ENCODE measurements at places on chromosomes 3 and 15. TPM values are rescaled to one million over a fixed set of nuclear protein-coding genes. Genes with fewer than 3 reads are reported as not detected.
A peak's percentile ranks its signal among the peaks of the same experiment; 100 is the strongest.

- no peak for DNase-seq
- peaks cover 10% of the 10 kb centered on the region for H3K36me3 ChIP-seq
- no peak overlapping the region for H3K4me3 ChIP-seq
- H3K27ac ChIP-seq = no peak overlapping the region
- H3K4me1 ChIP-seq = peaks cover 73% of the 10 kb centered on the region
Measured at GRCh38 chr3:112376992-112377391, 44.0 kb downstream of the CD200 start.

DNA sequence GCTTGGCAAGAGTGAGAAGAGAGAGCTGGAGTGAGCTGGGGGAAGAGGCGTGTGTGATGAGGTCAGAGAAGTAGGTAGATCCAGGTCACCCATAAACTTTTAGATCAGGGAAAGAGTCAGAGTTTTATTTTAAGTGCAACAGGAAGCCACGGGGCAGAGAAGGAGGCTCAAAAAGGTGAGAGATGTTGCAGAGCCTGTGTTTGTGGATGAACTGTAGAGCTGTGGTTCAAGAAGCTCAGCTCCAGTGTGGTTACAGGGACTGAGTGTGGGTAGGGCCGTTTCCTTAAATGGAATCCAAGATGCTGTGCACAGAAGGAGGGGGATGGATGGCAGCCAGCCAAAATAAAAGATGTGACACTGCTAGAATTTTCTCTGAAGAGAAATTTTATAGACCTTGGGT, 337.2 kb downstream of the SATB1 start:
- no peaks in the 10 kb centered on the region for H3K36me3 ChIP-seq
- no peak overlapping the region for H3K4me3 ChIP-seq

Gene TPRG1
- 91.8 TPM for total RNA-seq

DNA sequence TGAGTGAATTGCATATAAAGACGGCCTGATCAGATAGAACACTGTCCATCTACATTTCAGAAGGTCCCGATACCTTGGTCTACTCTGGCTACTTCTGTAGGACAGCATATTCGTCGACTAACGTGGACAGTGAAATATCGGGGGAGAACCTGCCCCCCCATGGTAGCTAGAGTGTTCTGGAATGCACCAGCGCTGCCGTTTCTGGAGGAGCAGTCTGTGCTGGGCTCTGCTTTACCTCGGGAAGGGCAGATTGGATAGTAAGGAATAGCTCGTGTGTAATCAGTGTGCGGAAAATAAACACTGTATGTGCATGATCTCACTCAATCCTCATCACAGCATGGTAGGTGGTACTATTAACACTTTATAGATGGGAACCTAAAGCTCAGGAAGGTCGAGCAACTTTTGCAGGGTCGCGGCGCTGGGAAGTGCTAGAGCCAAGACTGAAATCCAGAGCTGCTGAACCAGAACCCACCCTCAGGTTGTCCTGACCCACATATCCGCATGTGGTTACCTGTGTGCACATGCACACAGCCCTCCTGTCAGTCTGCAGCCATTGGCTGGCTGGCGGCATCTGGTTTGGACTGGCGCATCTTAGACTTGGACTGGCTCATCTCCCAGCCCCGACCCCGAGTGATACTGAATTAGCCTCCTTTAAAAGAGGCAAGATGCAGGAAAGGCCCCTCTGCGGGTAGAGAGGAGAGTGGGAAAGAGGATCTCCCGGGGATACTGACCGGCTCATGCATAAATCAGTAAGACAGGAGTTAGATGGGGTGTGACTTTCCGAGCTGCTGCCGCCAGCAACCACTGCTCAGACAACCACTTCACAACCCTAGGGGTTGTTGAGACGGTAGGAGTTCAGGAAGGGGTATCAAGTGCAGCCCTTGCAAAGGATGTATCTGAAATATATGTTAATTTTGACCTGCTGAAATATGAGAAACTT, 155.0 kb upstream of the BHLHE40 start:
- peaks cover 99% of the 10 kb centered on the region for H3K36me3 ChIP-seq
- peak overlapping the region; percentile 93 for H3K27ac ChIP-seq
- no peaks in the 10 kb centered on the region for H3K27me3 ChIP-seq
- H3K4me3 ChIP-seq = peak overlapping the region; percentile 74
- H3K4me1 ChIP-seq = peaks cover 99% of the 10 kb centered on the region

GRCh38 chr3:74435631-74436030, 178.8 kb downstream of the CNTN3 start:
- no peak for DNase-seq
- H3K27ac ChIP-seq = no peak overlapping the region
- H3K36me3 ChIP-seq = no peaks in the 10 kb centered on the region
- no peaks in the 10 kb centered on the region for H3K27me3 ChIP-seq

Gene SLCO2A1
- total RNA-seq = not detected

Gene PRR20G
- total RNA-seq = not detected

Gene SLC6A11
- not detected for total RNA-seq

- no peak overlapping the region for H3K4me3 ChIP-seq
- no peak overlapping the region for H3K27ac ChIP-seq
- no peaks in the 10 kb centered on the region for H3K36me3 ChIP-seq
- peaks cover 39% of the 10 kb centered on the region for H3K4me1 ChIP-seq
- DNase-seq = no peak
Measured at GRCh38 chr15:60798821-60799220, 319.9 kb upstream of the ICE2 start.

Gene CD276
- 17.0 TPM for total RNA-seq

GRCh38 chr3:132180337-132180791, 136.8 kb upstream of the ACP3 start:
- no peak overlapping the region for H3K27ac ChIP-seq
- no peak for DNase-seq
- H3K36me3 ChIP-seq = no peaks in the 10 kb centered on the region
- no peak overlapping the region for H3K4me3 ChIP-seq
- peaks cover 2% of the 10 kb centered on the region for H3K27me3 ChIP-seq
- H3K4me1 ChIP-seq = peaks cover 2% of the 10 kb centered on the region

Gene SERINC4
- total RNA-seq = 0.28 TPM

- H3K4me1 ChIP-seq = peaks cover 33% of the 10 kb centered on the region
- H3K4me3 ChIP-seq = peak overlapping the region; percentile 66
- H3K27ac ChIP-seq = peak overlapping the region; percentile 61
- H3K36me3 ChIP-seq = peaks cover 19% of the 10 kb centered on the region
- H3K27me3 ChIP-seq = no peaks in the 10 kb centered on the region
Measured at GRCh38 chr15:64164436-64164835, 1.6 kb upstream of the PPIB start.

Gene KNG1
- not detected for total RNA-seq

Gene CCDC39
- not detected for total RNA-seq

DNA sequence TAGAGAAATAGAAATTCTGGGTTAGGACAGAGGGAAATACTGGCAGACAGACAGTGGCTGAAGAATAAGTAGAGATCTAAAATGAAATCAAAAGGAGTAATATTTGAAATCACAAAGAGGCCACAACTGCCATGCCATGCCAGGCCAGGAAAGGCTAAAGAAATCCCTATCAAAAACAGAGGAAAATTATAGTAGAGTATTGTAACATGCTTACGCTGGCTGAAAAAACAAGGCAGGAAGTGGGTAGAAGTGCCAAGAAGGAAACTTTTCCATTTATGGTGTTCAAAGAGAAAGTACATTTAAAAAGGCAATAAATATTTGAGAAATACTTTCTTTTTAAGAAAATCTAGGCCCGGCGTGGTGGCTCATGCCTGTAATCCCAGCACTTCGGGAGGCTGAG, 415.7 kb downstream of the PLCL2 start:
- no peak overlapping the region for H3K27ac ChIP-seq
- DNase-seq = no peak
- peaks cover 7% of the 10 kb centered on the region for H3K4me1 ChIP-seq
- H3K27me3 ChIP-seq = no peaks in the 10 kb centered on the region
- no peak overlapping the region for H3K4me3 ChIP-seq
- peaks cover 4% of the 10 kb centered on the region for H3K36me3 ChIP-seq

Gene GRK7
- not detected for total RNA-seq

GRCh38 chr3:178496911-178497310, 39.3 kb upstream of the KCNMB2 start:
- DNase-seq = no peak
- H3K4me3 ChIP-seq = no peak overlapping the region
- no peaks in the 10 kb centered on the region for H3K27me3 ChIP-seq

DNA sequence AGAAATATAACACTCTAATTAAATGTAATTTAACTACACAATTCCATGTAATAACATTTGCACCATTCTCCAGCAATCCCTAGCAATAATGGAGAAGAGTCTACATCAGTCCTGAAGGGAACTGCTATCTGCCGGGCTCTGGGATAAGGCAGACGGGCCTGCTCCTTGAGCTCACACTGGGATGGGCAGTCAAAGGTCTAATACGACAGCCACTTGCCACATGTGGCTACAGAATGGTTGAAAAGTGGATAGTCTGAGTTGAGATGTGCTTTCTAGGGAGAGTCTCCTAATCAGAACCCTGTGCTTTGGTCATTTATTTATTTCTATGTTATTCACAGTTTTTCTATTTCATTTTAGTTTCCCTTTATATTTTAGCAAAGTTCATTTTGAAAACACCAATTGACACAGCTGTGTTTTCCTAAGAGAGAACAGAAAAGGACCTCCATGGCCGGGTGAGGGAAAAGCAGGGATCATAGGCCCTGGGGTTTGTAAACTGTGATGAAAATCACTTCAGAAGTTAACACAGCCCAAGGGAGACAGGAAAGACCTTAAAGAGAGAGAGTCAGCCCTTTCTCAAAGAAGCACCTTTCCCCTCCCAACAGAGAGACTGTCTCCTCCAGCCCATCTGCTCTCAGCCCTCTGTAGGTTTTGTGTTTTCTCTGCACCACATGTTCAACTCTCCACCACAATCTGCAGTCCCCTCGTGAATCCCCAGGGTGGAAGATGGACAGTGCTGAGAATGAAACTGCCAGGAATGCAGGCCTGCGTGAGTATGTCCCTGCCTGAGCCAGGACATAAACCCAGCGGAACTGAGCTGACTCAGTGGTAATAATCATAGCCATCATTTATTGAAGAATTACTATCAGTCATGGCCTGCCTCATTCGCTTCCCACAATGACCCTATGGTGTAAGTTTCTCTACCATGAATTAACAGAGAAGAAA, 11.6 kb downstream of the FSIP1 start:
- H3K4me3 ChIP-seq = no peak overlapping the region
- no peak overlapping the region for H3K27ac ChIP-seq
- peaks cover 4% of the 10 kb centered on the region for H3K27me3 ChIP-seq
- no peaks in the 10 kb centered on the region for H3K36me3 ChIP-seq

Gene OCA2
- not detected for total RNA-seq

Gene TXNRD3
- 1.3 TPM for total RNA-seq

- H3K4me1 ChIP-seq = no peaks in the 10 kb centered on the region
- H3K36me3 ChIP-seq = no peaks in the 10 kb centered on the region
- DNase-seq = no peak
- no peak overlapping the region for H3K4me3 ChIP-seq
Measured at GRCh38 chr3:139687431-139687830, 9.7 kb upstream of the NMNAT3 start.

DNA sequence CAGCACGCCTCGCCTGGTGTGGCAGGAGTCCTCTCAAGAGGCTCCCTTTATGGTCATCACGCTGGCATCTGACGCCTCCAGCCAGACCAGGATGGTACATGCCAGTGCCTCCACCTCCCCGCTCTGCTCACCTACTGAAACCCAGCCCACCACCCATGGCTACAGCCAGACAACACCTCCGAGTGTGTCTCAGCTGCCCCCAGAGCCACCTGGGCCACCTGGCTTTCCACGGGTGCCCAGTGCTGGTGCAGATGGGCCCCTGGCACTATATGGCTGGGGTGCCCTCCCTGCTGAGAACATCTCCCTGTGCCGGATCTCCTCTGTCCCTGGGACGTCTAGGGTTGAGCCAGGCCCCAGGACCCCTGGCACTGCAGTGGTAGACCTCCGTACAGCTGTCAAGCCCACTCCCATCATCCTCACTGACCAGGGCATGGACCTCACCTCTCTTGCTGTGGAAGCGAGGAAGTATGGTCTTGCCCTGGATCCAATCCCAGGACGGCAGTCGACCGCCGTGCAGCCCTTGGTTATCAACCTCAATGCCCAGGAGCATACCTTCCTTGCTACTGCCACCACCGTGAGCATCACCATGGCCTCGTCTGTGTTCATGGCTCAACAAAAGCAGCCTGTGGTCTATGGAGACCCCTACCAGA, 19.9 kb upstream of the APEH start:
- H3K36me3 ChIP-seq = no peaks in the 10 kb centered on the region
- H3K4me1 ChIP-seq = no peaks in the 10 kb centered on the region

GRCh38 chr15:92095693-92096092, 242.2 kb downstream of the SLCO3A1 start:
- peak overlapping the region; percentile 64 for H3K27ac ChIP-seq
- no peaks in the 10 kb centered on the region for H3K27me3 ChIP-seq
- peaks cover 43% of the 10 kb centered on the region for H3K4me1 ChIP-seq
- peak; percentile 17 for DNase-seq

Gene EIF4E3
- 17.9 TPM for total RNA-seq

DNA sequence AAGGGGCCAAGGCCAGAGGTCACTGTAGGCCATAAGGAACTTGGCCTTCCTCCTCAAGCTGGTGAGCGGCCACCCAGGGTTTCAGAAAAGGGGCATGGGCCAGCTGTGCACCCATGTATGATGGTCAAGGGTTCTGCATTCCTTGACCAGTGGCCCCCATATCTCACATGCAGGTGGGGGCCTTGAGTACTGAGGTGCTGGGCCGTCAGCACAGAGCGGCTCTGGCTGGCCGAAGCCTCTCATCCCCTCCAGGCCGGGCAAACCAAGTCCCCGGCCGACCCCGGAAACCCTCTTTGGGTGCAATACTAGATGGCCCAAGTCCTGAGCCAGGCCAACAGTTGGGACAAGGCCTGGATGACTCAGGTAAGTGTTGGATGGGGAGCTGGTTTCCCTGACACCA, 9.5 kb downstream of the ALG3 start:
- H3K4me1 ChIP-seq = no peaks in the 10 kb centered on the region
- H3K27me3 ChIP-seq = no peaks in the 10 kb centered on the region
- no peak overlapping the region for H3K27ac ChIP-seq

Gene RLBP1
- total RNA-seq = 0.52 TPM

DNA sequence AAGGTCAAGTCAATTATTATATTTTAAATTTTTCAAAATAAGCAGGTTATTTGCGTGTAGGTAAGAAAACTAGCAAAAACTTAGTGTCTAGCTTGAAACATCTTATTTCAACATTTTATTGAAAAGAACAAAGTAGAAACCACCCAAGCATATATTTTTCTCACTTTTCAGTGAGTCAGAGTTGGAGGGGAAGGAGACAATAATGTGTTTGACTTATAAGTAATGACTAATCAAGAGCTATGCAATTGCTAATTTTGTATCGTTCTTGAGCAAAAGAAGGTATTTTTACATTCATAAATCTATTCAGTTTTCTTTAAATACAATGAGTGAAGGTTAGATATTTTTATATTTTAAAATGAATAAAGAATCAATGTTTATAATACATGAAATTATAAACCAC, 54.4 kb upstream of the P2RY1 start:
- no peak overlapping the region for H3K27ac ChIP-seq
- no peaks in the 10 kb centered on the region for H3K36me3 ChIP-seq
- no peak for DNase-seq

Gene CTXN2
- 0.05 TPM for total RNA-seq

- no peak overlapping the region for H3K4me3 ChIP-seq
- H3K36me3 ChIP-seq = no peaks in the 10 kb centered on the region
- no peak overlapping the region for H3K27ac ChIP-seq
- peaks cover 21% of the 10 kb centered on the region for H3K27me3 ChIP-seq
Measured at GRCh38 chr15:68729789-68730411, 90.8 kb downstream of the ANP32A start.

GRCh38 chr3:16058521-16058920, 116.0 kb upstream of the GALNT15 start:
- no peaks in the 10 kb centered on the region for H3K27me3 ChIP-seq
- no peak overlapping the region for H3K4me3 ChIP-seq
- H3K36me3 ChIP-seq = no peaks in the 10 kb centered on the region
- H3K27ac ChIP-seq = no peak overlapping the region
- no peaks in the 10 kb centered on the region for H3K4me1 ChIP-seq
- no peak for DNase-seq

Gene MITF
- total RNA-seq = 0.07 TPM
